Myometrial cell (primary cell): ENCODE measurements at places on chromosomes 3 and 15. TPM values are rescaled to one million over a fixed set of nuclear protein-coding genes. Genes with fewer than 3 reads are reported as not detected.

The FRMD4B gene
- total RNA-seq = 0.29 and 0.35 TPM in 2 replicates

The TRIM59 gene
- 26.8 and 35.1 TPM in 2 replicates for total RNA-seq

The CXCR6 gene
- total RNA-seq = not detected in 2 replicates

The IMPG2 gene
- under 0.01 and 0.18 TPM in 2 replicates for total RNA-seq

The SSUH2 gene
- total RNA-seq = not detected in 2 replicates

The PLA2G4E gene
- total RNA-seq = not detected in 2 replicates

The PLAAT1 gene
- total RNA-seq = not detected in 2 replicates

The FOXL2 gene
- 25.9 and 28.3 TPM in 2 replicates for total RNA-seq

The FOXB1 gene
- total RNA-seq = not detected in 2 replicates
